ENCODE measurements at places on chromosomes 2 and 18.

DNA sequence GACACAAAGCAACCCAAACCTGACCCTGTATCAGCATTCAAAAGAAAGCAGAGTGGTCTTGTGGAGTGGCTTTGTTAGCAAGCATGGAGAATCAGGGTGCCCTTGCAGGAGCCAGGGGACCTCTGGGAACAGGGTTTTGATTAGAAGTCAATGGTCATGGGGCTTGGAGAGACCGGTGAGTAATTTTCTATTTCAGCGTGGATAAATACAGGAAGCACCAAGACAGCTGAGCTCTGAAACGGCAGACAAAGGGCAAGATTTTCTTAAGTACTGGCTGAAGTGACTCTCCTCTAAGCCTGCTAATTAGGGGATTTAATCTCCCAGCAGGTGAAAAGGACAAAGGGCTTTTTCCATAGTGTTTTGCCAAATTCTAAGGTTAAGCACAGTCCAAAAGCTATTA lies 78.0 kb upstream of the GAREM1 start:
- DNase-seq, result no peak

DNA sequence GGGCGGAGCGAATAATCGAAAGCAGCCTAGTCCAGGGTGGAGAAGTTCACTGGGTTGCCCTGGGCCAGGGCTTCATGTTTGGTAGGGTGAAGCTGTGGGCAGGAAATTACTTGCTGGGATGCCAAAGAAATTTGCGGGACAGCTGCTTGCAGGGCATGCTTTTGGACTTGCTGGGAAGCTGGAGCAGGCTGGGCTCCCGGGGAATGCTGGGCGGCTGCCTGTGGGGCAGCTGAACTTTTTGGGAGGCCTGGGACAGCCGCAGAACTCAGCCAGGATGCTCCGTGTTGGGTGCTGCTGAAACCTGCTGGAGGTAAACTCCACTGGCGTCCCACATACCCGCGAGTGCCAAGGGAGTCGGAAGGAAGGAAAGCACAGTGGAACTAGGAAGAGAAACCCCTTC lies 31.9 kb downstream of the ASB1 start:
- no peak for DNase-seq

DNA sequence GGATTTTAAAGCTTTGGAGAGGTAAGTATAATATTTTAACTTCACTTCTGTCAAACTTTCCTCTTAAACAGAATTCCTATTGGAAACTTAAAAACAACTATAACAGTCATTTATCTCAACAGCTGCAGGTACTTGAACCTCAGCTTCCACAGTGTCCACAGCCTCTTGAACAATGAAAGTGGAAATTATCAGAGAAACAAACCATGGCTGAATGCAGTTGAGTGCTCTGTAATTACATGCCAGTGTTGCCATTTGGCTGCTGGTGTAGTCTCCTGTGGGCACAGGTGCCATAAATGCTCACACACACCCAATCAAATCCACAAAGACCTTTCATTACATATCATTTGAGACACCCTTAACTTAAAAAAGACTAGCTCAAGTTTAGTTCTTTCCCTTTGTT lies 125.1 kb downstream of the CPS1 start:
- no peak for DNase-seq

- no peak for DNase-seq
Observed at GRCh38 chr2:106839849-106840595, 45.9 kb downstream of the ST6GAL2 start.

DNA sequence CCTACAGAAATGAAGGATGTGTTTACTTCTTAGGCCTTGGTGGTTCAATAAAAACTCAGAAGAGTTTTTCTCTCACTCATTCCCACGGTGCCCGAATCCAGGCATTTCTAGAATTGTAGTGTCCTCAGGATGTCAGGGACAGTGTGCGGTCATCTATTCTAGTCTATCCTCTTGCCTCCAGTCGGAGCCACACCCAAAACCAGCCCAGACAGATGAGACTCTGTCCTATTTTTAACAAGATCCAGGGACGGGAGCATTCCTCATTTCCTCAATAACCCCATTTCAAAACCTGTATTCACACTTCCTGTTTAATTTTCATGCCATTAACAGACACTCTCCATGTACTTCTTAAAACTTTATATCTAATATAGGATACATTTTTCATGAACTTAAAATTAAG lies 11.6 kb upstream of the RBMS1 start:
- no peak for DNase-seq
